ENCODE measurements at places on chromosomes 13 and 19. TPM values are rescaled to one million over a fixed set of nuclear protein-coding genes. Genes with fewer than 3 reads are reported as not detected.

- no peak for DNase-seq
Observed at GRCh38 chr19:30028118-30028991, 86.3 kb downstream of the URI1 start.

DNA sequence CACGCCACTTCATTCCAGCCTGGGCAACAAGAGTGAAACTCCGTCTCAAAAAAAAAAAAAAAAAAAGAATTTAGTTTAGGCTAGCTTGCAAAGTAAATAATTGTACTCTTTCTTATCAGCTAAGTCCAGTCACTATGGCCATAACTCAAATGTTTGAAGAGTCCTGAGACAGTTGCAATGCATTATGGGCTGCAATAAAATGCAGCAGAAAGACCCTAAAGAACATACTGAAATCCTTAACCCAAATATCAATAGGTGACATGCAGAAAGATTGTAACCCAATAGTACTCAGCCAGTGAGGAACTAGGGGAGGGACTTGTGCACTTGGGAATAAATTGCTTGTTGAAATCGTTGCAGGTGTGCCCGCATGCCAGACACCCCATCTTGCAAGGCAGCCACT lies 20.9 kb upstream of the FFAR2 start:
- DNase-seq: no peak

DNA sequence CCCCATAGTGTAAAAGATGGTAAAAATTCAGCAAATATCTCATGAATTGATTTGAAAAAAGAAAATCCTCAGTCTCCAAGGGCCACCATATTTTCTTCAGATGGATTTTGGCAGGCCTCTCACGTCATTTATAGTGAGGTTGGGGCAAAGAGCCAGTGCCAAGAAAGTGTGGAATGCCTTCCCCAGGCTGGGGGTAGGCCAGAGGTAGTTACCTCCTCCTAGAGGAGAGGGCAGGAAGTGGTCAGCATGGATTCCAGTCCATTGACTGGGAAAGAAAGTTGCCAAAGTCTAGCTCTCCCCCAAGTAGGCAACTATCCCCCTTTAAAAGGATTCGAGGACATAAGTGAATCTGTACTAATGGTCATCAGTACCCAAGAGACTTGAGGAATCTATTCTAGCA lies 68.4 kb upstream of the KCTD4 start:
- no peak for DNase-seq

GRCh38 chr13:109665781-109666249 lies 120.6 kb downstream of the IRS2 start:
- no peak for DNase-seq

Gene PGLYRP1
- polyA plus RNA-seq: 1.7 TPM

DNA sequence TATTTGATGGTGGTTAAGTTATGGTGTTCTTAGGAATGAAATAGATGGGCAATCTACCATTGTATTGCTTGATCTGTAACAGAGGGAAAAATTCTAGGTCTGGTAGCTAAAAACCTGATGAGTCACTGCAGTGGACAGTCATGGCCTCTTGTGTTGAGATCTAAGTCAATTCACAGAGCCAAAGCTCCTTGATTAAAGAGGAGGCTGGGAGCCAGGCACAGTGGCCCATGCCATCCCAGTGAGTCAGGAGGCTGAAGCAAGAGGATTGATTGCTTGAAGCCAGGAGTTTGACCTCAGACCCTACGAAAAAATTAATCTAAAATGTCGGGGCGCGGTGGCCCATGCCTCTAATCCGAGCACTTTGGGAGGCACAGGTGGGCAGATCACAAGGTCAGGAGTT lies 67.1 kb upstream of the KPNA3 start:
- DNase-seq: no peak

GRCh38 chr19:11404588-11405222 lies 14.4 kb downstream of the RGL3 start:
- DNase-seq: no peak

- DNase-seq: no peak
Observed at GRCh38 chr13:58994077-58994476, 1169.7 kb downstream of the DIAPH3 start.

DNA sequence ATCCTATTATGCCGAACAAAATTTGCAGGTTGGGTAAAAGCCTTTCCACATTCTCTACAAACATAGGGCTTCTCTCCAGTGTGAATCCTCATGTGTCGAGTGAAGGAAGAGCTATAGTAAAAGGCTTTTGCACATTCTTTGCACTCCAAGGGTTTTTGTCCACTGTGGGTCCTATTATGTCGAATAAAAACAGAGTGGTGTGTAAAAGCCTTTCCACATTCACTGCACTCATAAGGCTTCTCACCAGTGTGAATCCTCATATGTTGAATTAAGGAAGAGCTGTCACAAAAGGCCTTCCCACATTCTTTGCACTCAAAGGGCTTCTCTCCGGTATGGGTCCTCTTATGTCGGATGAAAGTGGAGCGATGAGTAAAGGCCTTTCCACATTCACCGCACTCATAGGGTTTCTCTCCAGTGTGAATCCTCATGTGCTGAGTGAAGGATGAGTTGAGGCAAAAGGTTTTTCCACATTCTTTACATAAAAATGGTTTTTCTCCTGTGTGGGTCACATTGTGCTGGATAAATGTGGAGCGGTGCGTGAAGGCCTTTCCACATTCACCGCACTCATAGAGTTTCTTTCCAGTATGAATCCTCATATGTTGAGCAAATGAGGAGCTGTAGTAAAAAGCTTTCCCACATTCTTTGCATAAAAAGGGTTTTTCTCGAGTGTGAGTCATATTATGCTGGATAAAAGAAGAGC lies 13.6 kb downstream of the ZNF599 start:
- no peak for DNase-seq

DNA sequence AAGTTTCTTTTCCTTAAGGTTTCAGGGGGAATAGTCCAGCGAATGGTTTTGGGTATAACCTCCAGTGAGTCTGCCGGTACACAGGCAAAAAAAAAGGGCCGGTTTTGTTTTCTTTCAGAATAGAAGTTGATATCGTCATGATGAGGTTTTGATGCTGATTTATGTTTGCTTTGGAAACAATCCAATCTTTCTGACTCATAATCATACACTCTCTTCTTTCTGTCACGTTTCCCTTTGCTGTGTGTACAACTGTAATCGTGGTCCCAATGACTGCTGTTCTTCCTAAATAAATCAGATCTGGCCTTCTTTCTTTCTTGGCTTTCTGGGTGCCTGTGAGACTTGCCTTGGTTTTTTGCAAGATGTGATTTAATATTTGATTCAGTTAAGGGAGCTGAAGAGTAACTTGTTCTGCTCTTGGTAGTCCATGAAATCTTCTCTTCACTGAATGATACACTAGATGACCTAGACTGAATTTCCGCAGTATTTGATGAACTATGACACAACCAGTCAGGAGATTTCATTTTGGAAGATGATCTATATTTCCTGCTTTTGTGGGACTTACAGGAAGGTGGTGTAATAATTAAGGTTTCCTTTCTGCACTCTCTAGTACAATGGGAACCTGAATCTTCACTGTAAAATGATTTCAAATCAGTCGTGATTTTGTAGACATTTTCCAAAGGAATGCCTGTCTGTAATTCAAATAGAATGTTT lies 34.9 kb upstream of the METTL21C start:
- DNase-seq: no peak

Gene SSC5D
- polyA plus RNA-seq: 12.7 TPM

Gene NKPD1
- polyA plus RNA-seq: 0.18 TPM

DNA sequence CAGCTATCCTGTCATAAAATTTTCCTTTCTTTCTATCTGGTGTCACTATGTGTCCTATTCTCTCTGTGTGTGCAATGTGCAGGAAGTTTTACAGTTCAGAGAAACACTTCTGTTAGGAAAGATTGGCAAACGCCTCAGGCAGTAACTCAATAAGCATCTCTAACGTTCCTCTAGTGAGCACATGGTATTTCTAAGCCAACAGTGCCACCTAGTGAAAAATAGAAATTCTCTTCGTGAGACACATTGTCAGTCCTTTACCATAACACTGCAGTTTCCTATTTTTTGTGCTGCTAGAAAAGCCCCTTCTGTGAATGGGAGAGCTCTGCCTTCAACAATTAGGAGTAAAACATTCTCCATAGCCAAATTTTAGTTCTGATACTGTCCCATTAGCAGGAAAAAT lies 50.7 kb downstream of the ZNF723 start:
- DNase-seq: peak; percentile 24

DNA sequence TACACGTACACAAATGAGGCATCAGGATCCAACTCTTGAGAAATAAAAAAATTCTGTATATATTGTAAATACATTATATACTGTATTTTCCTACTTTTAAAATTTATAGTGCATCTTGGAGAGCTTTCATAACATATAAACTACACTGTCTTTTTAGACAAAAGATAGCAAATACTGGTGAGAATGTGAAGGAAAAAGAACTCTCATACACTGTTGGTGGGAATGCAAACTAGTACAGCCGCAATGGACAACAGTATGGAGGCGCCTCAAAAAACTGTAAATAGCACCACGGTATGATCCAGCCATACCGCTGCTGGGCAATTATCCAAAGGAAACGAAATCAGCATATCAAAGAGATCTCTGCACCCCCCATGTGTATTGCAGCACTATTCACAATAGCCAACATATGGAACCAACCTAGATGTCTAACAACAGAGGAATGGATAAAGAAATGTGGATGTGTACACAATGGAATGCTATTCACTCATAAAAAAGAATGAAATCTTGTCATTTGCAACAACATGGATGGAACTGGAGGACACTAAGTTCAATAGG lies 292.4 kb downstream of the EFNB2 start:
- no peak for DNase-seq

DNA sequence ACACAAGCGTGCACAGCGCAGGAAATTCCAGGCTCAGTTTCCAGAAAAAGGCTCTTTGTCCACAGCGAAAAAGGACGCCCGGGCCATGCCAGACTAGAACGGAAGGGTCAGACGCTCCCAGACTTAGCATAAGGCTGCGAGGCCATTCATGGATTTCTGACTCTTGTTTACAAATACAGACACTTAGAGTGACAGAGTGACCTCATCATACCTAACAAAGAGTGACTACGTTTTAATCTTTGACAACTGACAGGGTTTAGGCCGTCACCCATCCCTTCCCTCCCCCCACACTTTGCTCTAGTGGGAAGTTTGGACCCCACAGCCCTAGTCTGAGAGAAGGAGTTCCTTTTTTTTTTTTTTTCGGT lies 418 bp upstream of the ZNF709 start:
- DNase-seq: no peak

Gene CLIP3
- 31.6 TPM for polyA plus RNA-seq

Gene ZNF415
- polyA plus RNA-seq: 24.8 TPM

- DNase-seq: no peak
Observed at GRCh38 chr13:76600081-76600480, 286.1 kb downstream of the KCTD12 start.

DNA sequence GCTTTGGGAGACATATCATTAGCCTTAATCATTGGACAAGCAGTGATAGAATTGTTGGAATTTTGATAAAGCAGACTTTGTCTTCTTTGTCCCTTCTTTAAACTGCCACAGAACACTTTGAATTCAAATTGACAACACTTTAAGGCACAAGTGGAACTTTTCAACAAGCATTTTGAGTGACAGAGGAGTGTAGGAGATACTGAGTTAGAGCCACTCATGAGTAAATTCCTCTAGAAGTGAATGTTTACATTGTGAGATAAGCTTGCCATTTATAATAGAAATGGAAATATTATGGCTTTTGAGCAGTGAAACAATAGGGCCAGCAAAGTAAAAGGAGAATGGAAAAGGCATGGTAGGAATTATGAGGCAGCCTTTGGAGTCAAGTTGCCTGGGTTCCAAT lies 515.8 kb downstream of the SLITRK6 start:
- DNase-seq: no peak

Gene SIGLEC9
- polyA plus RNA-seq: 1.5 TPM

- peak; percentile 74 for DNase-seq
Observed at GRCh38 chr19:42253245-42254088, 1.5 kb downstream of the ERF start.

- DNase-seq: peak; percentile 69
Observed at GRCh38 chr13:66835040-66835628, 395.0 kb downstream of the PCDH9 start.

DNA sequence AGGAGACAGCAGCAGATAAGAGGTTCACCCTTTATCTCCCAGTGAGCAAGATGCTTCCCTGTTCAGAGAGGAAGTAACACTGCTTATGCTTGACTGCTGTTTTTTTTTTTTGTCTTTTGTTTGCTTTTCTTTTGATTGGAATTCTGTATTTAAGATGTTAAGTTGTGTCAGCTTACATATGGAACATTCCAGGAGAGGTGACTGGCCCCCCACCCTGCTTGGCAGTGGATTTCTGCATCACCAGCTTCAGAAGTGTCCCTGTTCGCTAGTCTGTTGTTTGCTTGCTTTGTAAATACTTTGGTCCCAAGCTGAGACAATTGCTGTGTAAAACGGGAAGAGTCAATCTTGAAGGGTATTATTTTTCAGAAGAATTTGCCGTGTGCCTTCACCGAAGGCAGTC lies 43.0 kb downstream of the IFT88 start:
- no peak for DNase-seq

GRCh38 chr13:110017379-110017778 lies 231.0 kb upstream of the IRS2 start:
- no peak for DNase-seq

GRCh38 chr13:47215736-47216135 lies 318.9 kb upstream of the HTR2A start:
- DNase-seq: no peak

DNA sequence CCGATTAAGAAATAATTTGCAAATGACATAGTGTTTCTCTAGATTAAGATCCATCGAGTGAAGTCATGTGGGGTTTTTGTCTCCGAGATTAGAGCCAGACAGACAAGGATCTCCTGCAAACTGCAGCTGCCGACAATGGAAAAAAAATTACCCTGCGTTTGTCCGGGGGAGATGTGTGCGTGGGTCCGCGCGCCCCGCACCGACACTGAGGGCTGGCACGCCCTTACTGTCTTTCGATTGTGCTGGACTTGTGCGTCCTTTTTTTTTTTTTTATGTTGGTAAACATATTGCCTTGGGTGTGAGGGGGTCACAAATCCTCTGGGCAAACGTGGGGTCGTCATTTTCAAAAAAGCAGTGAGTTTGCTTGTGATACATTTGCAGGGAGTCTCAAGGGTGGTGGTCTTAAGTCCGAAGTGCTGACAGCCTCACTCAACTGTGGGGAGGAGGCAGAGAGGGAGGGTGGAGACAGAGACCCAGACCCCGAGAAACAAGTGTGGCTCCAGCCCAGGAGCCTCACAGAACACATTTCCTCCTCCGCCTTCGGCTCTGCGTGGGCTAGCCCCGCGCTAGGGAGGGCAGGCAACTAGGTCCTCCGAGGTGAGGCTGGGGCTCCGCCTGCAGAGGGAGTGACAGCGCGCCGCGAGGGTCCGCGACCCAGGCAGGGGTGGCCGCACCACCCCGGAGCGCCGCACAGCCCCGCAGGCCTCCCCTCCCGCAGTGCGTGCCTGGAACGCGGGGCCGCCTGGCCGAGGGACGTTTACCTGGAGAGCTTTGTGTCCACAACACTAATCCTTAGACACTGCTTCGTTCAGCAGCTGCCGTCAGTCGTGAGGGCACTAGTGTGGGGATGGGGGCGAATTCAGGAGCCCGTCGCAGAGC lies 11.7 kb upstream of the SOX1 start:
- DNase-seq: no peak

Gene SIAH3
- polyA plus RNA-seq: 0.11 TPM

Gene RAB20
- polyA plus RNA-seq: 21.4 TPM

Gene CYP2S1
- 5.8 TPM for polyA plus RNA-seq

Gene AKAP8
- polyA plus RNA-seq: 27.2 TPM

Measured in left lung (tissue), 14 donors.